ENCODE measurements at places on chromosomes 4 and X. TPM values are rescaled to one million over a fixed set of nuclear protein-coding genes. Genes with fewer than 3 reads are reported as not detected.

WNK3 gene
- total RNA-seq: not detected

POU3F4 gene
- total RNA-seq: not detected

GPC3 gene
- not detected for total RNA-seq

ATP8A1 gene
- total RNA-seq: not detected

PDZD4 gene
- total RNA-seq: 0.25 TPM

- no peak for DNase-seq
Observed at GRCh38 chrX:105816517-105816916, 5.8 kb upstream of the NRK start.

DNA sequence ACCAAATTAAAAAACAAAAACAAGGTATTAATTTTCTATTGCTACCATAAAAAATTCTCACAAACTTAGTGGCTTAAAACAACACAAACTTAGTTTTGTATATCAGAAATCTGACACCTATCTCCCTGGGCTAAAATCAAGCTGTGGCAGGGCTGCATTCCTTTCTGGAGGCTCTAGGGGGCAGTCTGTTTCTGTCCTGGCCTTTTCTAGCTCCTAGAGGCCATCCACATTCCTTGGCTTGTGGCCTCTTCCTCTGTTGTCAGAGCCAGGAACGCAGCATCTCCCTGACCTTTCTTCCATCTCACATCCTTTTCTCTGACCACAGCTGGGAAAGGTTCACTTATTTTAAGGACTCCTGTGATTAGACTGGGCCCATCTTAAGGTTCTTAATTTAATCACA lies 38.9 kb upstream of the TLR2 start:
- no peak for DNase-seq

DNA sequence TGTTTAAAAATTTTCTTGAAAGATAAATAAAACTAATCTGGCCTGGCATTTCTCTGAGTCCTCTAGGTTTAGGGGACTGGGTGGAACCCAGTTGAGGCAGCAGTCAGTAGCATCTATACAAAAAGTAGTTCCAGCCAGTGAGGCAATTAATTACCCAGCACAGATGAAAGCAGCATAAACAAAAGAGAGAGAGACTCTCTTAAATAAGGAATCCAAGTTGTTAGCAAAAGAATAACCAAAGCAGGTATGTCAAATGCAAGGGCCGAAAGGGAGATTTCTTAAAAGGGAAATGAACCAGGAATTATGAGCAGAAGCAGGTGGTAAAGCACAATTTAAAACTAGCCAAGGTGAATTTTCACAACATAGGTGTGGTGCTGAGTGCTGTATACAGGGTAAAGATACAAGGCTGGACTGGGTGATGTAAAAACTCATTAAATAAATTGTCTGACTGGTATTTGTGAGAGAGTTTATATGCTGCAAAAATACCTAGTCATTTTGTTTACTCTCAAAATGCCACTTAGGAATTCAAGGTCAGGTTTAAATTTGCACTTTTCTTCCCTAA lies 94.6 kb upstream of the GALNT7 start:
- no peak for DNase-seq

GRCh38 chr4:119244832-119245231 lies 32.3 kb downstream of the USP53 start:
- no peak for DNase-seq

- DNase-seq: no peak
Observed at GRCh38 chr4:53912766-53913497, 151.5 kb downstream of the CHIC2 start.

DNA sequence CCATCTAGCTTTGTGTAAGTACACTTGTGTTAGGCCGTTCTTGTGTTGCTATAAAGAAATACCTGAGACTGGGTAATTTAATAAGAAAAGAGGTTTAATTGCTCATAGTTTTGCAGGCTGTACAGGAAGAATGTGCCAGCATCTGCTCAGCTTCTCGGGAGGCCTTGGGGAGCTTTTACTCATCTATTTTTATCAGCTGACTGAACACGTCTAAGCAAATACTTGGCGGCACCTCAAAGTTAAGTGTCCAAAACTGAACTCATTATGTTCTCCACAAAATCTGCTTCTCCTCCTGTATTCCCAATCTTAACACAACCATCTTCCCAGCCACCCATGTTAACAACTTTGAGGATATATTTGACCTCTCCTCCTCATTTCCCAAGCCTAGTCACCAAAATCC lies 42.4 kb upstream of the GATB start:
- DNase-seq: no peak

DNA sequence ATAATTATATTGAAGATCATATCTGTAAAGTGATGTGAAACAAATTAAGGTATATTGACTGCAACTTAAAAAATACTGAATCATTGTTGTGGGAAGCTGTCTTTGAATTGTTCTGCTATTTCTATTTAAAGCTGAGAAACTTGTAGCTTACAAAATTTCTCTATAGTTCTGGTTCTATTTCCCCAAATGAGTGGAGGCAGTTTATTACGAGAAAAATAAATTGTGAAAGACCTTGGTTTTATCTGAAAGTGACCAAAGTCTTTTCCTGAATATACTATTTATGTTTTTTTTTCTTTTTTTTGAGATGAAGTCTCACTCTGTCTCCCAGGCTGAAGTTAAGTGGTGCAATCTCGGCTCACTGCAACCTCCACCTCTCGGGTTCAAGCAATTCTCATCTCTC lies 165.4 kb downstream of the SH3BGRL start:
- no peak for DNase-seq

DNA sequence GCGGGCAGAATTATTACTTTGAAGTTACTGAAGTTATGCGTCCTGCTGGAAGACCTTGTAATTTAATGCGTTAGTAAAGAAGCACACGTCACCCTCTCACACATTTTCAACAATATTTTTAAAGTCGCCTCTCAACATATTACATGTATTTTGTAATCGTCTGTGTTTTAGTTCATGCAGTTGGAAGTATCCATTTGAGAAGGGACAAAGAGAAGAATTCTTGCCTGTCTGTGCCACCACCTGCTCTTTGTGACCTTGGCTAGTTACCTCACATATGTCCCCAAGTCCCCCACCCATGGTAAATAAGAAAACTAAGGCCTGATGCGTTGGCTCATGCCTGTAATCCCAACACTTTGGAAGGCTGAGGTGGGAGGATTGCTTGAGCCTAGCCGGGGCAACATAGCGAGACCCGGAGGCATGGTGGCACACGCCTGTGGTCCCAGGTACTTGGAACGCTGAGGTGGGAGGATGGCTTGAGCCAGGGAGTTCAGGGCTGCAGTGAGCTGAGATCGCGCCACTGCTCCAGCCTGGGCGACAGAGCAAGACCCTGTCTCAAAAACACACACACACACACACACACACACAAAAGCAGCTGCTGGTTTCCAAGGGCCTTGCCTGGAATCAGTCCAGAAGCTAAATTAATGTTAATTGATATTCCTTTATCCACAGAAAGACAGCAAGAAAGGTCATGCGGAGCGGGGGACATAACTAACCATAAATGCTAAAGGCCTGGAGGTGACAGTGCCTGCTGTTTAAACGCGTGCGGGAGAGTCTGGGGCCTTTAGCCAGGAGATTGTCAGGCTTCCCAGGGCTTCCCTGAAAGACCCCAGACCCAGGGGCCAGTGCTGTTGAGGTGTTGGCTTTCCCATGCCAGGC lies 811 bp downstream of the TMEM187 start:
- no peak for DNase-seq

- DNase-seq: no peak
Observed at GRCh38 chr4:101252721-101253120, 94.6 kb downstream of the PPP3CA start.

- DNase-seq: no peak
Observed at GRCh38 chr4:7041801-7042502, 1.2 kb upstream of the TADA2B start.

DNA sequence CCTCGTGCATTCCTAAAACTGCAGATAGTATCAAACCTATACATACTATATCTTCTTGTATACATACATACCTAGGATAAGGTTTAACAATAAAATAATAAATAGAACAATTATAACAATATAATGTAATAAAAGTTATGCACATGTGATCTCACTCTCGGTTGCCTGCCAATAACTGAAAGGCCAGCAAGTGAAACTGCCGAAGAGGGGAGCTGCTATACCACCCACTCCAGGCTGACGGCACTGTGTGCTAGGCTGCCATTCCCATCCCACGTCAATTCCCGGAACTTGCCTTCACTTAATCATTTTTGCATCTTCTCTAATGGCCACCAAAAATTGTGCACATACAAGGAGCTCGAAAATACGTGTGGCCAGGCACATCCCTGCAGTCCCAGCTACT lies 451.1 kb upstream of the FAT1 start:
- no peak for DNase-seq

DNA sequence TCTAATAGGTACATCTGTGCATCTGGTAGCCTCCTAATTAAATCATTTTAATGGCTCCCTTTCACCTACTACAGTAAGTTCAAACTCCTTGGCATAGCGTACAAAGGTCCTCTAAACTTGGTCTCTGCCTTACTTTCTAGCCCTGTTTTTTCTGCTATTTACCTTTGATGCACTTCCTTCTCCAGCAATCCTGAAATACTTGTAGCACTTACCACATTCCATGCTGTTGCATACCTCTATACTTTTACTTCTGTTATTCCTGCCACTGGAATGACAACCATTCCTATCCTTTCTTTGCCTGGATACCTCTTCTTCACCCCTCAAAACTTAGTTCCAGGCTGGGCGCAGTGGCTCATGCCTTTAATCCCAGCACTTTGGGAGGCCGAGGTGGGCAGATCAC lies 56.6 kb upstream of the LHFPL1 start:
- DNase-seq: peak; percentile 56

- peak; percentile 54 for DNase-seq
Observed at GRCh38 chr4:41379230-41379629, 122.5 kb downstream of the UCHL1 start.

- DNase-seq: no peak
Observed at GRCh38 chr4:100796332-100796731, 278.5 kb upstream of the EMCN start.

DNA sequence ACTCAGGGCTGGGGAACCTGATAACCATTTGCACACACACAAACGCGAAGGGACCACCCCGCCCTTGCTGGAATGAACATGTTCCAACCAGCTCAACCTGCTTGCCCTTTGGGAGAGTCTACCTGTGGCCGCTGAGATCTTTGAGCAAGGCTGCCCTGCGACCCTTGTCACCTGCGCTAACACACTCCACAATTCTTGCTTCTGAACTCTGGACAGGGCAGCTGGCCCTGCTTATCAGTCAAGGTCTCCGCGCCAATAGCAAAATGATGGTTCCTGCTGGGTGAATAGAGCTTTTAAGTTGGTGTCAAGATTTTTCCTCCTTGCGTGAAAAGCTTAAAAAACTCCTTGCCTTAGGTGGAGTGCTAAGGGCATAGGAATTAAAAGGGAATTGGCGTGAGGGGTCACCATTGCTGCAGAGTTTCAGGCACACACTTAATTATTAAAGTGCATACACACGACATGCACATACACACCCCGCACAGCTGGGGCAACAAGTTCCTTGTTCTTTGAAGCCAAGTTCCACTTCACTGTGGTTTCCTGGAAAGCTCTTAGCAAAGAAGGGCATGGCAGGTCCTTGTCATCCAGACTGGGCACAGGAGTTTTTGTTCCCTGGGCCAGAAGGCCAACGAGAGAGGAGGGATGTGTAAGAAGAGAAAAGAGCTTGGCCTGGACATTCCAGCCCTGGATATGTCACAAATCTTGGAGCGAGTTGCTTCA lies 207.7 kb downstream of the STIM2 start:
- DNase-seq: no peak

- no peak for DNase-seq
Observed at GRCh38 chr4:37754410-37755185, 68.4 kb upstream of the RELL1 start.

DNA sequence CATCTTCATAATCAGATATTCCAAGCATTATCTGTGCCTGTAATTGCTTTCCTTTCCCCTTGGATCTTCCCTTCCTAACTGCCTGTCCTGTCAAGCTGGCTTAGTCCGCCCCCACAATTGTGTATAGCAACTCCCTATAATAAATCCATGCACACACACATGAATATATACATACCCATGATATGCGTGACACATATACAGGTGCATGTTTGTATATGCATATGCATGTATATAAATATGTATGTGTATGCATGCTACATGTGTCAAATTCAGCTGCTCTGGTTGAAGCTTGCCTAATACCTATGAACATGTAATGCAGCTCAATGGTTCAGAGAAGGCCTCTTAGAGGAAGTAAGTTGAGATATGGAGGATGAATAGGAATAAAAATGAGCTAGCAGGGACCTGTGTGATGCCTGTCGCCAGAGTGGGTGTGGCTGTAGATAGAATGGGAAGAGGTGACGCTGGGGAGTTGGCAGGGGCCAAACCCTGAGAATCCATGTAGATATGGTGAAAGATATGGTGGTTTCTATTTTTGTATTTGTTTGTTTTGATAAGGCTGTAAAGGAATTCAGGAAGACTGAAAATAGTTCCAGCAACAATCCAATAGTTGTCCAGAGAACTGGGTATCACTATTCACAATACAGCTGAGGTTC lies 595.0 kb upstream of the BOD1L1 start:
- no peak for DNase-seq

GRCh38 chr4:141534985-141535384 lies 101.4 kb upstream of the IL15 start:
- DNase-seq: no peak

GRCh38 chrX:13522811-13523210 lies 46.6 kb upstream of the EGFL6 start:
- no peak for DNase-seq

GRCh38 chrX:56221101-56221500 lies 11.1 kb upstream of the KLF8 start:
- no peak for DNase-seq

DNA sequence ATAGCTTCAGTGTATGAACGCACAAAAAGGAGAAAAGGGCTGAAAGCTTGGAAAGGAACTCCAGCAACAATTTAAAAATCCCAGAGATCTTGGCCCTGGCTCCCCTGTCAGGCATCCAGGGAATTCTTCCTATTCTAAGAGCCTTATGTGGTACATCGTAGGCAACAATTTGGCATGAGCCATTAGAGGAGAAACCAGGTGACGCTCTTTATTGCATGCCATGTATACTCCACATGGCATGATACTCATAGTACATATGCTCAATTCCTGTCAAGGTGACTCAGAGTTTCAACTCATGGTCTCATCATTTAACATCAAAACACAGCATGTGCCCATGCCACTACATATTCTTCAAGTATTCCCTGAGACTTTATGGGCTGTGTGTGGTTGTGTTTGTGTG lies 191.3 kb downstream of the OR13H1 start:
- DNase-seq: no peak

DNA sequence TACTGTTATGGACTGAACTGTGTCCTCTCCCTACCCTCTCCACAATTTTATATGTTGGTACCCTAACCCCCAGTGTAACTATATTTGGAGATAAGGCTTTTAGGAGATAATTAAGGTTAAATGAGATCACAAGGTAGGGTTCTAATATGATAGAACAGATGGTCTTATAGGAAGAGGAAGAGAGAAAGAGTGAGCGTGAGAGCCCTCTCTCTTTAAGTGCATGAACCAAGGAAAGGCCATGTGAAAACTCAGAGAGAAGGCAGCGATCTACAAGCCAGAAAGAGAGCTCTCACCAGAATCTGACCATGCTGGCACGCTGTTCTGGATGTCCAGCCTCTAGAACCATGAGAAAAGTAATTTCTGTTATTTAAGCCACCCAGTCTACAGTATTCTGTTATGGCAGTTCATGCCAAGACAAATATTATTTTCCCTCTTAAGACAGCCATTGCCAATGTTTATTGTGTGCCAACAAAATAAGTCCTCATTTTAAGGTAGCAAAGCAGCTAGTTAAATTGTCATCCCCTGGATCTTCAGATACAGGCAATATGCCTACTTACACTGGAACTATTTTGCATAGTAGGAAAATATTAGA lies 336.2 kb downstream of the MID1IP1 start:
- DNase-seq: no peak
